RCC 7860 (cell line): ENCODE measurements at places on chromosomes 7 and 10.

GRCh38 chr7:54874804-54875203 is 115.8 kb upstream of the SEC61G start:
- peak; percentile 35 for DNase-seq

- no peak for DNase-seq
Measured at GRCh38 chr10:89085153-89085552, 94.6 kb downstream of the FAS start.

- DNase-seq: no peak
Measured at GRCh38 chr10:124820121-124820520, 18.5 kb downstream of the ABRAXAS2 start.

DNA sequence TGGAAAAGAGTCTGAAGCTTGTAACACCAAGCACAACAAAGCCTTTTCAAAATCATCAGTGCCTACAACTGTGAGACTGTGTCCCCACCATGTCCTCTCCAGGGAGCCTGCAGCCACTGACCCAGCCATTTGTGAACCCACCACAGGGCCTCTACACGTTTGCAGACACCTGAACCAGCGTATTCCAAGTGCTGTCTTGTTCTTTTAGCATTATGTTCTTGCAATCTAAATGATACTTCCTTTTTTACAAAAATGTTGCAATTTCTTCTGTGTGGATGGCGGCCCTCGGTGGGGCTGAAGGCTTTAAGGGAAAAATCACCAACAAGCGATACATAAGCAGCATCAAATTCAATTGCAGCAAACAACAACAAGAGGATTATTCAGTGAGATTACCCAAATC is 403.2 kb upstream of the MGMT start:
- DNase-seq: no peak

- DNase-seq: no peak
Measured at GRCh38 chr7:25348104-25348503, 119.8 kb upstream of the NPVF start.

DNA sequence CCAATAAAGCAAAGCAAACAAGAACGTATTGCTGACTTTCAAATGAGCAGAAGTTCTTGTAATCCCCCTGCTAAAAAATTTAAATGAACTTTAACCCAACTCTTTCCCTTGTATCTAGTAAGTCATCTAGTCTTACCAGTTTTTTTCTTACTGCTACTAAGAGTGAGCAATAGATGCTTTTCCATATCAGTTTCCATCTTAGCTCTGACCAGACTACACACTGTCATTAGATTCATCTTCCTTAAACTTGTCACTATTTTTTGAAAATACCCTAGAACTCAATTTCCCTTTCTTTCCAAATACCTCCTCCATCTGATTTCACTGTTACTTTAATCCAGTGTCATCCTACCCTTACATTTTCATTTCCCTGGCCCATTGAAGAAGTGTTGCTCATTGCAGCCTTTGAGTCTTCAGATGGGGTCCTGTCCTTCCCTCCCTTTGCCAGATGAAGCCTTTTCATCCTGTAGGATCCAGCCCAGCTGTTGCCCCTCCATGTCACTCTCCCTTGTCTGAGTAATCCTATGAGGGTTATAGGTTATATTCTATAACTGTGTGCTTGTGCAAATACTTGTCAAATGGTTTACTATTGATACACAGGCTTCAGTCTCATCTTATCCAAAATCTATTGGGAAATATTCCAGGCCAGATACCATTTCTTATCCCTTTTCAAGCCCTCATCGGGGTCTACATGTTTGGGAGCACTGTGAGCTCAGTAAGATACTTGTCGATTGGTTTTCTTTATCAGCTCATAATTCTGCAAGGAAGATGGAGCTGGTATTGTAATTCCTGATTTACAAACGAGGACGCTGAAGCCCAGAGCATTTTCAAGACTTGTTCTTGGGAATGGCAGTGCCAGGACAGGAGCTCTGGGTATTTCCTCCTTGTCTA is 51.5 kb upstream of the ITGB1 start:
- no peak for DNase-seq

GRCh38 chr10:9950070-9950469 is 1067.6 kb upstream of the CELF2 start:
- DNase-seq: no peak

- peak; percentile 94 for DNase-seq
Measured at GRCh38 chr10:126014309-126014708, 117.9 kb downstream of the FANK1 start.

DNA sequence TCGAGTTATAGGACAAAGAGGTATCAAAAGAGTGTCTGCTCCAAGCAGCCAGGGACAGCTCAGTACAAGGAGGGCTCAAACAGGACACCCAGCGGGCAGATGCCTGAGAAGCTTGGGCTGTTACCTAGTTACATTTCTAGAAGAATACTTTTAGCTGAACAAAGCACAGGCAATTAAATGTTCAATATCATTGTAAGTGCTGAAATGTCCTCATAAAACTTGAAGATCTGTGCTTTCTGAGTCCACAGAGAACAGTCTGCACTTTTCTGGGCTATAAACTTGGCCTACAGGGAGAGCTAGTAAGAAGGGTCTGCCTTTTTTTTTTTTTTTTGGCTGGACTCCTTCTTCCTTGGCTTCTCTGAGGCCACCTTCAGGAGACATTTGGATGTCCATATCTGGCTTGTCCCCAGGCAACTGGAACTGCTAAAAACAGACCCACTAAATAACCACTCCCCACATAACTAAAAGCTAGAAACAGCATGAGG is 123.2 kb downstream of the SLC16A9 start:
- DNase-seq: no peak

DNA sequence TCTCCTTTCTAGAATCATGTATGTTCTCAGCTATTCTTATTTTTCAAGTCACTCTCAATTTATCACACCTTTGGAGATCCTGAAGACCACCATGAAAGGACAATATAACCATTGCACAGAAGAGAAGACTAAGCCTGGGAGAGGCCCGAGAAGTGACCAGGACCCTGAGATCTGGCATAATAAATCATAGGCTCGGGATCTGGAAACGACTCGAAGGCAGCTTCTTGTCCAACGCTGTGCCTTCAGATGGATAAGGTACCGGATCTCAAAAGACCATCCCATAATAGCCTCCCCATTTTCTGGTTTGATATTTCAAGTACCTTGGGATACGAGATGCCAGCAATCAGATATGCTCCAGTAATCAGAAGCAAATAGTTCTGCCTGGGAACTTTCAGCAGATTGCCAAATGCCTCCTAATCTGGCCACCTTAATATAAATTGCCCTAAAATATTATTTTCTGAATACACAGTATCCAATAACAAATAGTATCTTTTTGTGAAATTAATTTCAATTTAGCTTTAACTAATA is 179.2 kb upstream of the ZMIZ1 start:
- DNase-seq: no peak

DNA sequence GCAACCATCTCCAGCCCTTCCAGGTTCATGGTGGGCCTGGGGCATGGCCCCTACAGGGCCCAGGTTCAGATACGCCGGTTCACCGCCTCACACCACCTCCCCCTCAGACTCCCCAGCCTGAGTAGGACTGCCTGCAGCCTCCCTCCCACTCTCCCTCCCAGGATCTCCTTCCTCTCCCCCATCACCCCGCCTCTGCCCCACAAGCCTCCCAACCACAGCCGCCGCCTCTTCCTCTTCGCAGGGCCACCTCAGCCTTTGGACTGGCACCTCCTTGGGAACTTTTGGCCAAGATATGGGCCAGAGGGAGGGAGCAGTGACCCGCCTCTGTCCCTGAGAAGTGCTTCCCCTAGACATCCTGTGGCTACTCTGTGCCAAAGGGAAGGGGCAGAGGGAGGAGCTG is 9.3 kb downstream of the KCNIP2 start:
- DNase-seq: no peak

- DNase-seq: no peak
Measured at GRCh38 chr10:81031774-81032173, 494.1 kb downstream of the SH2D4B start.

DNA sequence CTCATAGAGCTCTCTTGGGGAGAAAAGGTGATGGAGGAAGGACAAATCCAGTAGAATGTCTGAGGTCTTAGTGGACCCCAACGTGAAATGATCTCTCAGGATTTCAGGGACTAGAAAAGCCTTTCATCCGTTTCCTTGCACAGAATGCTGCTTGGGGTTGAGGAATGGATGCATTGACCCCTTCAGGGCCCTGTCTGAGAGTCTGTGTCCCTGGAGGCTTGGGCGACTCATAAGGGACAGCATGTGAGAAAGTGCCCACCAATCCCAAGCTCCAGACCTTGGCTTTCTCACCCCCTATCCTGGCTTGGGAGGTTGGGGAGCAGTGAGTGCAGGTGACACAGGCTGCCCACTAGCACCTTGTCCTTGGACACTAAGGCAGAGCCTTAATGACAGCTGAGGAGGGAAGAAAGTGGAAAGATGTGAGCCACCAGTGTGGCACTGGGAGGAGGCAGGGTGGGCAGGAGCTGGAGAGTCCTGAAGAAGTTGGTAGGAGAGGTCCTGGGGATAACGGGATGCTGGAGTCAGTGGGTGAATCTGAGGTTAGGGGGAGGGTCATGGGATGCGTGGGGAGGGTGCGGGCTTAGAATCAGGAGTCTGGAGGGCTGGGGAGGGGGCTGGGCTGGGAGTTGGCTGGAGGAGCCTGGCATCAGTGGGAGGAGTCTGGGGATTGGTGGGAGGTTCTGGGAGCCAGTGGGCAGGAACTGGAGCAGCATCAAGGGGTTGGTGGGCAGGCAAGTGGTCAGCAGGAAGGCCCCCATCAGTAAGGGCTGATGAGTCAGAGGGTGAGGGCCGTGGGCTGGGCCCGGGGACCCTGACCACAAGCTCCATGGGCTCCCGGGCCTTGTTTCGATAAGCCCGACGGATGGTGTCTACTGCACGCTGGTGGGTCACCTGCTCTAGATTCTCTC is 8.6 kb downstream of the LZTS2 start:
- no peak for DNase-seq

- no peak for DNase-seq
Measured at GRCh38 chr10:66538371-66538770, 387.5 kb upstream of the LRRTM3 start.

DNA sequence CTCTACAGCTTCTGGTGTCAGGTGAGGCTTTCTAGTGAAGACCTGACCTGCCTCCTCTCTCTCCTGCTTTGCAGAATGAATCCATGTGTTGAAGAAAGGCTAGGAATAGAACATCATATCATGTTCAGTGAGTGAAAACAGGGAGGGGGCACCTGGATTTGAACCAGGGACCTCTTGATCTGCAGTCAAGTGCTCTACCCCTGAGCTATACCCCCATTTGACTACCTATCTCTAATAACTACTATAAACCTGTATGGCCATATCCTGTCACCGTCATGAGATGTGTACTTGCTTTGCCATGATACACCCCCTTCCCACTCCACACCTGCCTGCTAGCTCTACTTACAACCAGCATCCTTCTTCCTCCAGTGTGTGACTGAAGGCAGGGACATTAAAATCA is 91.3 kb upstream of the ZNF746 start:
- DNase-seq: no peak

- no peak for DNase-seq
Measured at GRCh38 chr10:4390219-4390618, 435.8 kb upstream of the AKR1E2 start.

GRCh38 chr10:16746856-16747255 is 70.4 kb downstream of the RSU1 start:
- DNase-seq: no peak

DNA sequence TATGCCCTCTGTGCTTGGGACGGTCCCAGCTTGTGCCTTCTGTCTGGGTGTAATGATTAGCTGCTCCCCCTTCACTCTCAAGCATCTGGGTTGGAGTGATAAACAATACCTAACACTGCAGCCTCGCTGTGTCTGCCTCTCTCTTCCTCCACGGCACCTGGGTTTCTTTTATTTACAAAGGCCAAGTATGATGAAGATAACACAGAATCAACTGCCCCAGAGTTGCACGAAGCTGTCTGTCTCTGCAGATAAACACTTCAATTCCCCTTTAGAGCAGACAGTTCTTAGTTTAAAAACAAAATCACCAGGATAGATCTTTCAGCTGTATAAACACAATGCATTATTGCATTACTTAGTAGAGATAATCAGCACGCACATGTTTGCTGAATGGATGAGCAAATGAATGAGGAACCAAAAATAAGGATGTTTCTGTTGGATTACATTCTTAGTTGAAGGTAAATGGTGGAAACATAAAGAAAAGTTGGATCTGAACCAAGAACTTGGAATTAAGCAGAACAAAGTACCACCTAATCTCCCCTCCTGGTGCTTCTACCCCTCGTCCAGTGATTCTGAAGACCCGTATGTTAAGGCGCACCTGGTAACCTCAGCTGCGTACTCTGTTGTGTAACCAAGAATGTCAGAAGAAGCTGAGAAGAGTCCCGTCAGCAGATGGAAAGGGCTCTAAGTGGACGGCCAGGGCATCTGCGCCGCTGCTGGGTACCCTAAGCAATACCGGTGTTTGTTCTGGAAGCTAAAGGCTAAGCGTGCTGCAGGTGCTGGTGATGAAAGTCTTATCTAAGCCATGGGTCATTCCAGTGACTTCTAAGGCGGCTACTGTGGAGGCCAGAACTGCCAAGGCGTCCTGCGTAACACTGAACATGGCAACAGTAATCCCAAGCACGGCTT is 26.6 kb downstream of the INSIG1 start:
- DNase-seq: no peak

- DNase-seq: peak; percentile 13
Measured at GRCh38 chr10:31320550-31321211, 1.7 kb downstream of the ZEB1 start.

DNA sequence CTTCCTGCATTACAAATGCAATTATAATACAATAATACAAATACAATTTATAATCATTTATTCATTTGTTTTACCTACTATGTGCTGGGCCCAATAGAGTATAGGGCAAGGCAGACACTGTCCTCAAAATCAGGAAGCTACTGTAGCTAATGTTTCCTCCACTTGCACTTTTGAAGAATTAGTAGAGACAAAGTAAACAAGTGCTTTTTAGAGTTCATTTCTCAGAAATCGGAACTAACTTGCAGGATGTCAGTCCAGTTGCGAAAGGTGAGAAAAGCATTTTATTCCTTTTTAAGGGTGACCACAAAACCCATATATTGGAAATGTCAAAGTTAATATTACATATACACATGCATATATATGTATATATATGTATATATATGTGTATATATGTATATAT is 14.2 kb downstream of the ADRB1 start:
- DNase-seq: no peak

DNA sequence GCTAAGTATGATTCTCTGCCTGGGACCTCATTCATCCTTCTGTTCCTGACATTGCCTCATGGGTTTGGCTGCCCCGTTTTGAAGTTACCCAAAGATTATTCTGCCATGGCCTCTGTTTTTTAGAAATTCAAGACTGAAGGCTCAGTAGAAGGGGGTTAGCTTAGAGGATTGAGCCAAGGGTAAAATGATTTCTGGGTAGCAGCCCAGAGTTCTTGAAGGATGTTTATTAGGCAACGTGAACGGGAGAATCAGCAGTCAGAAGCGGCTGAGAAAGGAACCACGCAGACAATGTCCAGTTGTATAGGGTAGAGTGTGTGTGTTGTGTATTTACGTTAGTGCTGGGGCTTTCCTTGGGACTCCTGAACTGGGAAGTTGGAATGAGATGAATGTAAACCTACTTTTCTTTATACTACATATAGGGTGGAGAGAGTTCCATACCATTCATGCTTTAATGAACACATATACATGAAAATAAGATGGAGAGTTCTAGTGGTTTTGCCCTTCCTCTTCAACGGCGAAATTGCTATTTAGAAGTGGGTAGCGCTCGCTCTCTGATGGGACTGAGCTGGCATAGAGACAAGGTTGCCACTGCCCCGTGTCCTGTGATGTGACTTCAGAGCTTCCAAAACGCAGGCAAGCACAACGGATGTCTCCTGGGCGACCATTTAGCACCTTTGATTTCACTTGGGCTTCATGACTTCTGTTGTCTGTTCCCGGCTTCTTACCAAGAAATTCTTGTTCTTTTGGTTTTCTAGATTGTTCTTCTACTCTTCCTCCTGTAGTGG is 35.0 kb upstream of the IL15RA start:
- no peak for DNase-seq

- no peak for DNase-seq
Measured at GRCh38 chr10:13573960-13574359, 12.8 kb upstream of the PRPF18 start.
